SK-MEL-5 (cell line): ENCODE measurements at places on chromosomes 6 and 20. TPM values are rescaled to one million over a fixed set of nuclear protein-coding genes. Genes with fewer than 3 reads are reported as not detected.
A peak's percentile ranks its signal among the peaks of the same experiment; 100 is the strongest.

DNA sequence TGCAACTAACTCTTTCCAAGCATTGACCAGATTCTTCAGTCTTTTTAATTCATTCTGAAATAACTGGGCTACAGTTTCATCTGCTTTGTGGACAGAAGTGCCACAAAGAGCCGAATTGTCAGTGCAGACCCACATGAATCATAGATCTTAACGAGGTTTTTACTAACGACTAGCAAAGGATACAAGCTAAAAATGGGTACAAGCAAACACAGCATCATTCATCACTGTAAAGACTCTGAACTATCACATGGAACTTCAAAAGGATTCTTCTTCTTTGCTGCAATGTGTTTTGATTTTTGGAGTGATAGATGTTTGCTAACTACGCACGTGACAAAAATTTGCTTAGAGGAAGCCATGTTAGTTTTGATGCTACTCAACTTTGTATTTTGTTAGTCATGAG is 227.1 kb downstream of the ESR1 start:
- peak; percentile 53 for DNase-seq

PHACTR1 gene
- total RNA-seq, result 2.8 and 2.9 TPM in 2 replicates

MICB gene
- total RNA-seq, result 4.9 and 7.0 TPM in 2 replicates

DNA sequence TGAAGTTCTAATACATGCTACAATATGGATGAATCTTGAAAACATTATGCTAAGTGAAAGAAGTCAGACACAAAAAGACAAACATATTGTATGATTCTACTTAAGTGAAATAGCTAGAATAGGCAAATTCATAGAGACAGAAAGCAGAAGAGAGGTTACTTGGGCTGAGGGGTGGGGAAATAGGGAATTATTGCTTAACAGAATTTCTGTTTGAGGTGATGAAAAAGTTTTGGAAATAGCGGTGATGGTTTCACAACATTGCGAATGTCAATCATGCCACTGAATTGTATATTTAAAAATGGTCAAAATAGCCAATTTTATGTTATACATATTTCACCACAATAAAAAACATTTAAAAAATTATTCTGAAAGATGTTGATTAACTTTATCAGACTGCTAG is 6.1 kb downstream of the SLC26A8 start:
- DNase-seq, result no peak

SPDEF gene
- not detected in 2 replicates for total RNA-seq

- DNase-seq, result no peak
Measured at GRCh38 chr6:14722704-14723103, 523.2 kb upstream of the JARID2 start.

- DNase-seq, result peak; percentile 35
Measured at GRCh38 chr6:108564178-108564577, 3.5 kb downstream of the FOXO3 start.

EMILIN3 gene
- 0.16 and 0.24 TPM in 2 replicates for total RNA-seq

EPHA7 gene
- 4.9 and 5.7 TPM in 2 replicates for total RNA-seq

DNA sequence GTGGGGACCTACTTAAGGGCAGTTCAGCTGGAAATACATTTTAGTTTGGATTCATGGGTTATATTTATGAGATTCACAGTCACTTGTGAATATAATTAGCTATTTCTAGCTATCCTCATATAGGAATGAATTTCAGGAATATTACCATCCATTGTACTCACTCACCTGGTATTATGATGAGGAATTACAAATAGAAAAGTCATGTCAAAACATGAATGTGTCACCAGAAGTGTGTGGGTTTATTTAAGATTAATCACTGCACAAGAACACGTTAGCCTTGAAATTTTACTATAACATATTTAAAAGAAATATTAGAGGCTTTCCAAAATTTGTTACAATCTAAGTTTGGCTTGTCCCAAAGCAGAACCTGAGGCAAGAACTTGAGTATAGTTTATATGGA is 510.5 kb downstream of the PHF3 start:
- DNase-seq, result no peak

DNA sequence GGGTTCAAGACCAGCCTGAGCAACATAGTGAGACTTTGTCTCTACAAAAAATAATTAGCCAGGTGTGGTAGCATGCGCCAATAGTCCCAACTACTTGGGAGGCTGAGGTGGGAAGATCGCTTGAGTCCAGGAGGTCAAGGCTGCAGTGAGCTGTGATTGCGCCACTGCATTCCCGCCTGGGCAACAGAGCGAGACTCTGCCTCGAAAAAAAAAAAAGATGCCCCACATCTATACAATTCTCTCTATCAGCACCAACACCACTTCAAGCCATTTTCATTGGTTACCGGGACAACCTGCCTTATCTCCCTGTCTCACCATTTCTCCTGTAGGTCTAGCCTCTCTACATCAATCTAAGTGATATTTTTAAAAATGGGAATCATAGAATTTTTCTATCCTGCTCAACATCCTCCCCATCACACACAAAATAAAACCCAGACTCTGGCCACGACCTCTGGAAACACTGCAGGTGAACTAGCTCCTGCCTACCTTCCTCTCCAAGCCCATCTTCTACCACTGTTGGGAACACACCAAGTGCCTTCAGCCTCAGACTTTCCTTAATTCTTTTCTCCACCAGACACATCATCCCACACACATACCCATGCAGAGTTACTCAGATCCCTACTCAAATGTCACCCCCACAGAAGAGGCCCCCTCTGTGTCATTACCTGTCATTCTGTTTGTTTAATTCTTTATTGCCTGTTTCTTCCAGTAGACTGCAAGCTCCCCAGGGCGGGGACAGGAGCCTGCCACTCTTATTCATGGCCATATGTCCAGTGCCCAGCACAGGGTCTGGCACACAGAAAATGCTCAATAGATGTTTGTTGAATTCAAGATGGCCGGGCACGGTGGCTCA is 9.6 kb upstream of the PLTP start:
- DNase-seq, result no peak

WFDC10B gene
- total RNA-seq, result not detected in 2 replicates

DNA sequence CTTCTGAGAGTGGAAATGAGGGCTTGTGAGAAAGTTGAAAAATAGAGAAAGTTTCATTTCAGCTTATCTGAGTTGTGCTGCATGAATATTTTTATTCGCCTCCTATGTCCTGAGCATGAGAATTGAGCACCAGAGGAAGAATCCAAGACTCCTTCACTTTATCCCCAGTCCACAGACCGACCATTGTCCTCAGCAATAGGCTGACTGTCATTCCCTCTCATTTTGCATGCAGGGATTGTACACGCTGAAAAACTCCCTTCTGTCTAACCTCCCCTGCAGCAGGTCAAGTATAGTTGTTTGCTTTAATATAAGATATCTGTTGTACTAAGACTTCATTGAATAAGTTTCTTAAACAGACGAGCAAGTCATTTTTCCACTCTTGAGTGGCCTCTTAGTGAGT is 437.6 kb downstream of the PRKN start:
- peak; percentile 13 for DNase-seq

XKR7 gene
- 0.03 and 0.11 TPM in 2 replicates for total RNA-seq

DNA sequence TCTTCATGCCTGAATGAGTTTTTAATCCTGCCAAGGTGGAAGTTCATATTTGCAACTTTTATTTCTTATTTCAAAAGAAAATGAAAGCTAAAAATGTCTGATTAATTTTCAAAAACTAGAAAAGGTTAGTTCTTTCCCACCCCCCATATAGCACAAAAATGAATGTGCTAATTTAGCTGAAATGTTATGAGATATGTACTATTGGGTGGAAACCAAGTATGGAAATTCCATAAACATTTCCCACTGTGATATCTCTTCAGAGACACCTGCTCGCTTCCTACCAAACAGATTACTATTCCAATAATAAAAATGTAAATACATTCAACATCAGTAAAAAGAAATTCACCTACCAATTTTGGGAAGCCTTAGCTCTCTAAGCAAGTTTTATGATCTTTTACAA is 678.6 kb upstream of the ID4 start:
- DNase-seq, result no peak

- DNase-seq, result no peak
Measured at GRCh38 chr20:4053071-4053919, 37.9 kb upstream of the RNF24 start.

UST gene
- 12.6 and 15.0 TPM in 2 replicates for total RNA-seq

GRCh38 chr6:35543459-35544193 is 30.9 kb upstream of the TULP1 start:
- DNase-seq, result no peak

ANGPT4 gene
- not detected in 2 replicates for total RNA-seq

PLCB4 gene
- total RNA-seq, result 15.8 and 16.1 TPM in 2 replicates

DNA sequence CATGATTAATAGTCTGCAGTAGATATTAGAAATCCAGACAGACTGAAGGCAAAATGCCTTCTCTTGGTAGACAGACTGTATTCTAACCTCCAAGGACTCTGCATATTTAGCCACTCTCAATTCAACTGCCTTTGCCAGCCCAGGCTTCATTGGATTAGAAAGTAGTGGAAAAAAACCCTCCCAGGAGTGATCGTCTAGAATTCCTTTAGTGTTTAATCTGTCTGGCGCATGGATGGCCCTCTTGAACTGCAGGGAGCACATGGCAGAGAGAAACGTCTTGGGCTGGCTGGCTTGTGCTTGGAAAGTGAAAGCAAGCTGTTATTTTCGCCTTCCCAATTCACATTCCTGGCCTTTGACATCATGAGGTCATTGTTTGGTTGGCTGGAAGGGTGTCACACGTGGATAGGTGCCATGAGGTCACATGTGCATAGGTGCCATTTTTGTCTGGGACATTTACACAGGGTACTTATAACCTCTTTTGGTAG is 30.9 kb upstream of the NEDD9 start:
- DNase-seq, result peak; percentile 55

BMP7 gene
- 6.8 and 12.9 TPM in 2 replicates for total RNA-seq

CASS4 gene
- not detected in 2 replicates for total RNA-seq

ADAM33 gene
- total RNA-seq, result not detected in 2 replicates
